ENCODE measurements at places on chromosomes 13 and 19.

- no peak for DNase-seq
Measured at GRCh38 chr19:58000677-58001076, 1.9 kb downstream of the ZNF606 start.

DNA sequence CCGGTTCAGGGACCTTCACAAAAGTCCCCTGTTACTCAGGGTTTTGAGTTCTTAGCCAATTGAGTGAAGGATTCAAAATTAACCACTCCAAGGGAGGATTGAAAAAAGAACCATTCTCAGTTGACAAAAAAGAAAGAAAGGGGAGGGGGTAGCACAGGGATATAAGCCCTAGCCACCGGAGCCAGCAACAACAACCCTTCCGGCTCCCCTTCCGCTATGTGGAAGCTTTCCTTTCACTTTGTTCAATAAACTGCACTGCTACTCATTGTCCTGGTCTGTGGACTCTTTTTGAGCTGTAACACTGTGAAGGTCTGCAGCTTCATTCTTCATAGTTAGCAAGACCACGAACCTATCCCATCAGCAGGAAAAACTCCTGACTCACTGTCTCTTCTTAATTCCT lies 1488.1 kb upstream of the PRR20A start:
- no peak for DNase-seq

DNA sequence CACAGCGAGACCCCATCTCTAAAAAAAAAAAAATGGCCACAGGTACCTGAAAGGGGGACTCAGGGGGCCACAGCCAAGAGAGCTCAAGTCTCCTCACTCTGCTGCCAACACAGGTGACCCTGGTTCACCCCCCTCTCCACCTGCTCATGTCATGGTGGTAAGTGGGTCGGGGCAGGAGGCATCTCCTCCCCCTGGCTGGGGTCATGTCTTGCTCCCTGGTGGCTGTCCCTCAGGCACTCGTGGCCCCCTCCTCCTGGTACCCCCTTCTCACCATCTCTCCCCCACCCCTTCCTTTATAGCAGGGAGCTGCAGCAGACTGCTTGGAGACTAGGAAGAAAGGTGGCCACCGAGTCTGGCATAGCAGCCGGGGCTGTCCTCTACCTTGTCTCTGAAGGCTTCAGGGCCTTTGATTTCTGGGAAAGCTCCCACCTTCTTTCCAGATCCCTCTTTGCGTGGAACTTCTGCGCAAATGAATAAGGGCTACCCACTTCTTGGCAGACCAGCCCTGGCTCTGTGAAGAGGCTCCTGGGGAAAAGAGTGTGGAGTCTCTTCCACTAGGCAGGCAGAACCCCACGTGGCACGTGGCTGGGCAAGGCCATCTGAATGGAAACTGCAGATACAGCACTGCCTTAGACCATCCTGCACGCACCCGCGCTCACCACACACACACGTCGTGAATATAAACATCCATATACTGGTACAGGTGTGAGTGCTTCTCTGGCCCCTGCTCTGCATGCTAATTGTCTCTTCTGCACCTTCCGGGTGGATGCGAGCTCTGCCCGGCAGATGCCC lies 20.1 kb upstream of the MIER2 start:
- DNase-seq, result no peak

GRCh38 chr19:40703029-40703755 lies 12.7 kb upstream of the NUMBL start:
- no peak for DNase-seq

DNA sequence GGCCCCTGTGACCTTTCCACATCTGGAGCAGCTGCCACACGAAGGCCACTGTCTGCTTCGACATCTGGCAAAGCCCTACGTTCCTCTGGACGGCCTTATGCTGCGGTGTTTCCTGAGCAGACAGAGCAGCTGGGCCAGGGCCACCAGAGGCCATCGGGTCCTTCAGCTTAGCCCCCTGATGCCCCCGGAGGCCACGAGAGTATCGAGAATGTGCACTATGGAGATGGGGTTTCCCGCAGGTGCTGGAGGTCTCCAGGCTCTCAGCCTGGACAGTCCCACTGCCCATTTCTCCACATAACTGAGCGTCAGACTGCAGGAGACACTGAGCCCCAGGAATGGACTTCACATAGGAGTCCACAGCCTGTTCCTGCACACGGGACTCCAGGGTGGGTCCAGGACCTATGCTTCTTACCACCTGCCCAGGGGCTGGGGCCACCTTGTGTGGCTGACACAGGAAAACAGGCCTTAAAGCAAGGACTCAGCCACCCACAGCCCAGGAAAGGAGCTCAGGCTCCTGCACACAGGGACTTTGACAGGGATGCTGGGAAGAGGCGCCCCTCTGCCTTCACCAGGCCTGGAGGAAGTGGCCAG lies 80.7 kb downstream of the SLC7A1 start:
- no peak for DNase-seq

DNA sequence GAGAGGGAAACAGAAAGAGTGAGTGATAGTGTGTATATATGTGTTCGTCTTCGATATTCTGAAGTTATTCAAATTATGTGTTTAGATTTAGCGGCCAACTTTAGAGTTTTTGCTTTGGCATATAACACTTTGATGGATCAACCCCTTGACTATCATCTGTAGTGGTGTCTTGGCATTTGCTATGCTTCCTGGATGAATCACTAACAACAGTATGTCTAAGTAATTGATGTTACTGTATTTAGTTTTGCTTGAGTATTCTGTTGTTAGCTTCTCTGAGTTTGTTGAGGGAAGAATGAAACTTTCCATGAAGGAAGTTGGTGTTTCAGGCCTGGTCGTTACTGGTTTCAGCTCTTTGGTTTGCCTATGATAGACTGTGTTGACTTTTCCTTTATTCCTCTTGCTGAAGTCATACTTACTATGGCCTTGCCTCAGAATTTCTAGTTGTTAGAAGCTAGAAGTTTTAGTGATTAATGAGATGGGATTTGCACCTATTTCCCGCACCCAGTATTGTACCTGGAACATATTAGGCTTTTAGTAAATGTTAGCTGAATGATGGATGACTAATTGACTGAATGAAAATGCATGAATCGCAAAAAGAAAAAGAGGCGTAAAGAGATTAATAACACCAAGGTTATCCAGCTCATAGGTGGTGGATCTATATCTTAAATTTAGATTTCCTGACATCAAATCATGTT lies 20.7 kb downstream of the NDFIP2 start:
- DNase-seq, result no peak

DNA sequence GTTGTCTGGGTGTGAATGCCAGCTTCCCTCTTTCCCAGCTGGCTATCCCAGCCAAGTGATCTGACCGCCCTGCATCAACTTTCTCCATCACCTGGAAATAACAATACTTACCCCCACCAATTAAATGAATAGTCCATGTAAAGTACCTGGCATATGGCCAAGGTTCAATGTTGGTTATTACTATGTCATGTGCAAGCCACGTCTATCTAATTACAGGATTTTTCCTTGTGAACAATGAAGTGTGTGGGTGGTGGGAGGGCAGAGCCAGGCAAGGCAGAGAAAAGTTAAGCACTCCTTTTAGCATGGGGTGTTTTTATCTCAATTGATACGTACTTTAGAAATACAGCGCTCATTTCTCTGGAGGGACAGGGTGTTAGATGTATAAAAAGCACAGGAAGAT lies 121.1 kb downstream of the NHLRC3 start:
- DNase-seq, result no peak

- DNase-seq, result no peak
Measured at GRCh38 chr13:50209631-50210030, 194.4 kb downstream of the KCNRG start.

DNA sequence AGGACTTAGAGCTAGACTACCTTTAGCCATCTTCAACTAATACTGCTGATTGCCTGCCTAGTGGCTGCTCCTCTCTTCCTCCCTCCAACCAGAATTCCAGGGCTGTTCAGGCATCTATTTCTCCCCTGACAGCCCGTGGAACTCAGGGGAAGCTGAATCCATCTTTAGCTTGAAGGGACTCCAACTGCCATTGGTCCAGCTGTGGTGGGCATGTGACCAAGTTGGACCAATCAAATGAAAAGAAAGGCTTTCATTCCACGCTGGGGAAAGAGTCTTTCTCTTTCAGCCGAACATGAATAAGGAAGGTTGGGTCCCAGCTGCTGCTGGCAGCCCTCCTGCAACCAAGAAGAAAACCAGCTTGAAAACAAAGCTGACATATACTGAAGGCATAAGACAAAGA lies 168.5 kb upstream of the OBI1 start:
- DNase-seq, result no peak

DNA sequence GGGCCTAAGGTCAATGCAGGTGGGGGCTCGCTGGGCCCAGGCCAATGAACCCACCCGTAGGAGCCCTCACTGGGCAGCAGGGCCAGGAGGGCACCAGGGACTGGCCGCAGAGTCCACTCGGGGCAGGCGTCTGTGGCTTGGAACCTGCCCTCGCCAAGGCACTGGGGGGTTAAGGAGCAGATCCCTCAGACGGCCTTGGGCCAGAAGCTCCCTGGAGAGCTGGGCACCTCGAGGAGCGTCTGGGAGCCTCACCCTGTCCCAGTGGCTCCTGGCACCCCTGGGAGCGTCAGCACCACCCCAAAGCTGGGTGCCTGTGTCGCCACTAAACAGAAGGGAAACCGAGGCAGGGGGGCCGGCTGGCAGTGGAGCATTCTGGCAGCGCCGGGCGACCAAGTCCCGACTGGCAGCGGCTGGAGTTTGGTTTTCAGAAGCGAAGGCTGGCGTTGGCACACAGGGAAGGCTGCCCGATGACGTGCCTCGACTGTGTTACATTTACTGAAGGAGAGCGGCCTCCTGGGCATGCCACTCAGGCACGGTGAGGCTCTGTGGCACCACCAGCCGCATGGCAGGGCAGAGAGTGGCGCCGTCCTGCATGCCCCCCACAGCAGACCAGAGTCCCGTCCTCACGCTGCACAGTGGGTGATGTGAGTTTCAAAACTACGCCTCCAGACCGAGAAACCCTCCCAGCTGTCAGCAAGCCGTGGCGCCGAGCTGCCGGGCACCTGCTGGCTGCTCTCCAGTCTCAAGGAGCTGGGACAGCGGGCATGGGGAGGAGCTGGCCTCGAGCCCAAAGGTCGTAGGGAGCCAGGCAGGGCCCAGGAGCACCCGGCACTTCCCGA lies 9.2 kb upstream of the MEX3D start:
- no peak for DNase-seq

DNA sequence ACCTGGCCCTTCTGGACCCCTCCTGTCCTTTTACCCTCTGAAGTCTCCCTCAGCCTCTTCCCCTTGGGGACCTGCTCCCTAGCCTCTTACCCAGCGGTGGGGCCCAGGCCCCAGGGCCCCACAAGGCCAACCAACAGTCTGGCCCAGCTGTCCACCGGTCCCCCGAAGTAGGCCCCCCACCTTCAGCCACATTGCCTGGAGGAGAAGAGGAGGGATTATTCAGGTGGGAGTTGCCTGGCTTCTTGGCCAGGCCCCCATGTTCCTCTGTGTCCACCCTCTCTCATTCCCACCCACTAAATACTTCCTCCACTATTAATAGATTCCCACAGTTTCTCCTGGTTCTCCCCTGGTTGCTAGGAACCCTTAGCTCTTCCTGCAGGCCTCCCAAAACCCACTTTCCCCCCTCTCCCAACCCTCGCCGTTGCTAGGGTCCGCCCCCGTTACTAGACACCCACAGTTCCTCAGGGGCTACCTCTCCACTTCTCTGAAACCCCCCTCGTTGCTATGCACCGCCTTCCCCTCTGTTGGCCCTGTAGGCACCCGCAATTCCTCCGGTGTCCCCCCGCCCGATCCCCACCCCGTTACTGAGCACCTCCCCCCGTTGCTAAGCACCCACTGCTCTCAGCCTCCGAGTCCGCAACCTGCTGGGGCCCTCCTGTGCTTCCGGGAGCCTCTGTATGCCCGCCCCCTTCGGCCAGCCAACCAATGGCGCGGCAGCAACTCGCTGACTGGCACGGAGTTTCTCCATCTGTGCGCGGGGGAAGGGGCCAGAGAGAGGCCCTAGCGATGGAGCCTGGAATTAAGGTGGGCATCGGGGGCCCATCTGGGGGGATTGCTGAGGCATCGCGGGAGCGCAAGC lies 2.0 kb downstream of the COQ8B start:
- DNase-seq, result peak; percentile 92

DNA sequence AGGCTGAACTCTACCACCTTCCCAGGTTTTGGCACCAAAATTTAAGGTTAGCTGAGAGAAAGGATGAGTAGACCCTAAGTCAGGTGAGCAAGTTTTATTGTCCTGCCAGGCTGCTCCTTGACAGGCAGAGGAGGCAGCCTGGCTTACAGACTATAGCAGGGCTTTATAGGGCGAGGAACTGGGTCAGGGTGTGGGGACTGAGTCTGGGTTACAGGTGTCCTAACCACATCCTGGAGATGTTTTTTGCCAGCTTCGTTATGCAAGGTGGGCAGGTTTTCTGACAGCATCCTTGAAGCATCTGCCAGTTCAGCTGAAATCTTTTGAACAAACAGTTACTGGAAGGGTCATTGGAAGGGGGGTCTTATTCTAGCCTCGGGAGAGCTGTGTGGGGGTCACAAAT lies 905.7 kb upstream of the SLITRK5 start:
- no peak for DNase-seq

All from hypothalamus (tissue), 51 donors.